MG63 (cell line): ENCODE measurements at places on chromosomes 11 and 22. TPM values are rescaled to one million over a fixed set of nuclear protein-coding genes. Genes with fewer than 3 reads are reported as not detected.

The F2 gene
- 0.46 TPM in 1 of 2 replicates, not detected in the other for total RNA-seq

The VSIG10L2 gene
- not detected in 2 replicates for total RNA-seq

The GRAP2 gene
- not detected in 2 replicates for total RNA-seq

The UBASH3B gene
- 9.4 and 16.4 TPM in 2 replicates for total RNA-seq

The NOX4 gene
- not detected in 2 replicates for total RNA-seq

The MRGPRX4 gene
- not detected in 2 replicates for total RNA-seq

The SF3B2 gene
- 134 and 174 TPM in 2 replicates for total RNA-seq
